ENCODE measurements at places on chromosomes 11 and 22.

- DNase-seq: no peak
Measured at GRCh38 chr11:16295592-16295991, 60.8 kb downstream of the SOX6 start.

DNA sequence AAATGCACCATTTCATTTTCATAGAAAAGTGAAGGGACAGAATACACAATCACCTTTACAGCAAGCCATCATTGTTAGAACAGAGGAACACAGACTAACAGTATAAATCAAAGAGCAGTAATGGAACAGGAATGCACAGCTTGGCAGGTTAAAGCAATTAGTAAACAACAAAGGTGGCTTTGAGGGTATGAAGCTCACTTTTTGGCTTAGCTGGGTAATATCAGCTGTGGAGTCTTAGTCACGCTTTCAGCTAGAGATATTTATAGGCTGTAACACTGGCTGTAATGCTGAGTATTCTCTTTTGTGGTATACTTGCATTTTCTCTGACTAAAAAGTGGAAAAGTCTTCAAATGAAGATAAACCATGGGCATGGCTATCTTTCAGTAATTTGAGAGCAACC is 1780.5 kb downstream of the LRRC4C start:
- no peak for DNase-seq

GRCh38 chr11:101133190-101133589 is 3.6 kb upstream of the PGR start:
- no peak for DNase-seq

DNA sequence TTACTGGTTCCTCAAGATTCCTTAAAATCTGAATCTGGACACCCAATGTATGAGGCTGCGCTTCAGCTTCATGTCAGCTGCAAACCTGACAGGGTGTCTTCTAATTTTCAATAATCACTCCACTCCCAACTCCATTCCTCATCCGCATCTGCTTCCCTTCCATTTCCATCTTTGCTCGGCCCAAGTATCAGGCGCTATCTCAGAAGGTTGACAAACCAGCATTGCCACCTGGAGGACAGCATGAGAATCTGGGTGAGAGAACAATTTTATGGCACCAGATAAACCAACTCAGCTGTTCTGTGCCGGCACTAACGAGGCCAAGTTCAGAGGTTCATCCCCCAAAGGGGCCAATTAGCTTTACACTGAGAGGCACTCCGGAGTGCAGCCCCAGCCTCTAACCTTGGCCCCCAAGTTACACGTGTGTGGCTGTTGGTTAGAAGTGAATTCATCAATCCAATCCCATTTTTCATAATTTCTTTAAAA is 79.1 kb upstream of the LMO2 start:
- DNase-seq: peak; percentile 50

- no peak for DNase-seq
Measured at GRCh38 chr11:86670181-86670580, 2.2 kb downstream of the ME3 start.

- no peak for DNase-seq
Measured at GRCh38 chr11:78857688-78858087, 283.0 kb upstream of the NARS2 start.

DNA sequence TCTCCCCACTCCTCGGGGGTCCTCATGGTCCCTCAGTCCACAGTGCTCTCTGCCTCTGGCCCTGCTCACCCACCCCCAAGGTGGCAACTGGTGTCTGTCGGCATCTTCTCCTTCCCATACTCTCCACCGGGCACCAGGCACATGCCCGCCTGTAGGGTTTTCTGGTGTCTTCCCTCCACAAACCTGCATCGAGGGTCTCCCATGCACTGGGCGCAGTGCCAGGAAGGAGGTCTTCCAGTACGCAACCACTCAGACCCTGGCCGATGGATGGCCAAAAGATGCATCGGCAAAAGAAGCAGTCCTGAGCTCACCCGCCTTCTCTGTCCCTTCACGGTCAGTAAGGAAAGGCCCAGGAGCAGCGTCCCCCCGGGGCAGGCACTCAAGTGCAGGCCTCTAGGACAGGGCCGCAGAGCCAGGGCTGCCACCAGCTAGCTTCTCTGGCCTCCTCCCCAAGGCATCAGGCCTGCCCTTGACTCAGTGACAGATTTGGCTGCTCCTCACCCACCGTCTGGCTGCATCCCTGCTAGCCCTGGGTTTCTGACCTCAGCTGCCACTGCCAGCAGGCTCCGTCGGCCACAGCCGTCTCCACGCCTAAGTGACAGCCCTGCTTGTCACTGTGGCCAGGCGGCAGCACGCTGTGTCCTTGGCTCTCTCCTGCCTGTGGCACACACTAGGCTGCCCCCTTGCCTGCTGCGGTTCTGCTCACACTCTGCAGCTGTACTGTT is 32.1 kb upstream of the IGSF9B start:
- DNase-seq: no peak

- no peak for DNase-seq
Measured at GRCh38 chr11:116750070-116750718, 22.6 kb downstream of the BUD13 start.

- no peak for DNase-seq
Measured at GRCh38 chr22:19714312-19715187, at the start of gene SEPTIN5. SEPTIN5 (plus strand) TSS chr22:19714503; CDS start chr22:19714589, 86 bp downstream.

DNA sequence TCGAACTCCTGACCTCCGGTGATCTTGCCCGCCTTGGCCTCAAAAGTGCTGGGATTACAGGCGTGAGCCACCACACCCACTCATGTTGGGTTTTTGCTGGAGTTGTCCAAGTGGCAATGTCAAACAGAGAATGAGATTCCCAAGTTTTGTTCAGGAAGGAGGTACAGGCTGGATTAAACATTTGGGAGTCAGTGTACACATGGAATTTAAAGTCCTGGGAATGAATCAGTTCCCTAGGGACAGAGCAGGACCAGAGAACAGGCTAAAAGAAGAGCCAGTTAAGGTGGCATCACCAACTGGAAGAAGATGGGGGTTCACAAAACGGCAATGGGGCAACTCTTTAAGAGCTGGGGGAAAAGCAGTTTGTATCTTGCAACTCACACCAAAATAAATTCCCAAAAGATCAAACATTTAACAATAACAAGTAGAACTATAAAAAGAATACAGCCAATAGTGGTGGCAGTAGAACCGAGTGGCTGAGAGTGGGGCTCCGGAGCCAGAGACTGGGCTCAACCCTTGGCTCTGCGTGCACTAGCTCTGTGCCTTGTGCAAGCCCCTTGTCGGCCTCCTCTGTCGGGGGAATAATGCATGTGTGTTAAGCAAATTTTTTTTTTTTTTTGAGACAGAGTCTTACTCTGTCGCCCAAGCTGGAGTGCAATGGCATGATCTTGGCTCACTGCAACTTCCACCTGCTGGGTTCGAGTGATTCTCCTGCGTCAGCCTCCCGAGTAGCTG is 33.8 kb upstream of the CTSD start:
- no peak for DNase-seq

- DNase-seq: no peak
Measured at GRCh38 chr11:89181111-89181510, 3.4 kb downstream of the TYR start.

DNA sequence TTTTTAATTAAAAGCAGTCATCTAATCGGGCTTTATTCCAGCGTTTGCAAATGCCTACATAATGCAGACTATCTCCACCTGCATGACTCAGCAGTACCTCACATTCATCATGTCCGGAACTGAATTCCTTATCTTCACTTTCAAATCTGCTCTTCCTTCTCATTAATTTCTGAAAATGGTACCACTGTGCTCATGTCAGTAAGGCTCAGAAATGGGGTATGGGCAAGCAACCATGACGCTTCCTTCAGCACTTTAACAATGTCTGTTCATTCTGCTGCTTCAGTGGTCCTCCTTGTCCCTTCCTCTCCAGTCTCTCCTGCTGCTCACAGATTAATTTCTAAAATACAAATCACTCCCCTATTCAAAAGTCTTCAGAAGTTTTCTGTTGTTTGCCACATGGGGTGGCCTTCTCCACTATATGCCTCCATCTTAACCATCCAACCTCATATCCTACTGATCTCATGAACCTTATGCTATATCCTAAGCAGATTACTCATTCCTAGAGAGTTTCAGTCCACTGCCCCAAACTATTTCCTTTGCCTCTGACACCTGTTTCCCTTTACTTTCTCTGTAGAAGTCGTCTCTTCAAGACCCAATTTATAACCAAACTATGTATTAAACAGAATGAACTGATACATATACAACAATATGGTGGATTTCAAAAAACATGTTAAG is 7.0 kb downstream of the GTF2H1 start:
- DNase-seq: no peak

DNA sequence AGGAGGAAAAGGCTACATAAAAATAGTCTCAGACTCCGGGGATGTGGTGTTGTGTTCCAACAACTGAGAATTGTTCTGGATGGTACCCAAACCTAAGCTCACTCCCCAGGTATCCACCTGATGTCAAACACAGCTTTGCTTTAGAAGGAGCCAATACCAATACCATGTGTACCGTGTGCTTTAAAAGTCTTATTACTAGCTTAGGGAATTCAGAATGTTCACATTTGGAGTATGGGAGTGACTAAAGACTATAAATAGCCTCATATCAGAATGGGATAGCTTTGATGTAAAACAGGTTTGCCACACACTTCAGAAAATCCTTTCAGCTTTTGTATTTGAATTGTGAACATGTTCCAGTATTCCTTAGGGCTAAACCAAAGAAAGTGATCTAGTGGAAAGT is 248.7 kb upstream of the ARHGAP42 start:
- no peak for DNase-seq

DNA sequence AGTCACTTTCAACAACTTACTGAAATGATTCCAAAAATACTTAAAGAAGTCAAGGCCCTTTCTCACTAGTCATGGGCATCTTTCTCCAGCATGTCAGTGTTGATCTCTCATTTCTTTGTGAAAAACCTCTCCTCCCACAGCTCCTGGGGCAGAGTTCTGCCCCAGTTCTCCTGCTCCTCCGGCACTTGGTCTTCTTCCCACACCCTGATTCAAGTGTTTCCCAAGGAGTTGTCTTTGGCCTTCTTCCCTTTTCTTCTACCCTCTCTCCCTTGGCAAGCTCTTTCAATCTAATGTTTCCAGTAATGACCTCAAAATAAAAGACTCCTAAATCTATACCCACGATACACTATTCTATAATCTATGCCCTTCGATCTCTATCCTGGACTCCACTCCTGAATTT is 42.1 kb upstream of the CCDC34 start:
- no peak for DNase-seq

DNA sequence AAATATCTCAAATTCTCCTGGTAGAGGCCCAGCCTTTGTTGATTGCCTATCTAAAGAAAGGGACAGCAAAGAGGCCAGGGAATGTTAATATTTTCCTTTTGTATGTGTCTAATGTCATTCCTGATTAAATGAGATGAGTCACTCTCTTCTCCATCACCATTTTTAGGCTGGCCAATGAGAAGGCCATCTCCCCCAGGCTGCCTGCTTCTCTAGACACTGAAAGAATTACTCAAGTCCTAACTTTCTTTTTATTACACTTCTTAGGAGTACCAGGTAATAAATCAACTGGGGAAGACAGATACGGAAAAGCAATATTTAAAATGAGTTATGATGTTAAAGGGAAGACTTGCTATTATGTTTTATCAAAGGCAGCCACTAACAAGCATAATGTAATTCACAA is 259.2 kb upstream of the SORL1-AS1 start:
- DNase-seq: no peak

GRCh38 chr11:32658639-32659406 is 75.2 kb downstream of the EIF3M start:
- DNase-seq: no peak

DNA sequence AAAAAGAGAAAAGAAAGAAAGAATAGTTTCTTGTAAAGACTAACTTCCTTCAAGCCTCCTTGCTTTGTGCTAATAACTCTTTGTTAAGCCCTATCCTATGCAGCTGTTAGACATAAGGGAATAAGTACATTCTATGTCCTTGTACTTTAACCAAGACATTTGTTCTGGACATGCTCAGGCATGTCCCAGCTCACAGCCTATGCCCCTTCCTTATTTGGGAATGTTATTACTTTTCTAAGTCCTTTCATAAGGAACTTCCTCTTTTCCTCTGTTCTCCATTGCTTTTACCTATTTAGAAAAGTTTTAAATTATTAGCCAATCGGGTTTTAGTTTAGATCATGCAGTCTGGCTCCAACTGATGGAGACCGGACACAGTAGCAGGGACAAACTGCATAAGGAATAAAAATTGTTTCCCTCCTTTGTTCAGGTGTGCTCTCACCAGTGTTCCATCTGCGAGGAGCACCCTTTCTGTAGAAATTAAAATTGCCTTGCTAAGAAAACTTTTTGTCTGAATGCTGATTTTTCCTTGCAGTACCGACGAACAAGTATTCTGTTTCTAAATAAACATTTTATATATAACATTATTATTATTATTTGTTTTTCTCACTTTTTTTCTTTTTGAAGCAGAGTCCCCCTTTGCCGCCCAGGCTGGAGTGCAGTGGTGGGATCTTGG is 21.6 kb upstream of the SPINDOC start:
- no peak for DNase-seq

GRCh38 chr22:44425694-44426045 is 72.4 kb downstream of the RTL6 start:
- DNase-seq: peak; percentile 36

- DNase-seq: no peak
Measured at GRCh38 chr11:19441752-19442553, 201.2 kb upstream of the E2F8 start.

- no peak for DNase-seq
Measured at GRCh38 chr22:26494506-26494905, 10.8 kb downstream of the SRRD start.

GRCh38 chr11:67114275-67114896 is 4.7 kb upstream of the KDM2A start:
- no peak for DNase-seq

DNA sequence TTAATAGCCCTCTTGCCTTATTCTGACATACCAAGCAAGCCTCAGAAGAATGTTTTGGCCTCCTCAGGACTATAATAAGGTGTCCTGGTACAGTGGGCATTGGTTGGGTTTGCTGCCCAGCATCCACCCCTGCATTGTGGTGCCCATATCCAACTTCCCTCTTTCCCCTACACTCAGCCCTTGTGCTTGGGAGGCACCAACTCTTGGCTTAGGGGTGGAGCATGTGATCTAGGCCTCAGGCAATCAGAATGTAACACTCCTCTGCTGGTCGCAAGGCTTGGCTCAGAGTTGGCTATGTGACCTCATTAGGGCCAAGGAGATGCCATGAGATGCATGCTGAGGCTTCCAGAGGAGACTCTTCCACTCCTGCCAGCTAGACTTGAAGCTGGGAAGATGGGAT is 123.0 kb downstream of the CSNK2A3 start:
- no peak for DNase-seq

DNA sequence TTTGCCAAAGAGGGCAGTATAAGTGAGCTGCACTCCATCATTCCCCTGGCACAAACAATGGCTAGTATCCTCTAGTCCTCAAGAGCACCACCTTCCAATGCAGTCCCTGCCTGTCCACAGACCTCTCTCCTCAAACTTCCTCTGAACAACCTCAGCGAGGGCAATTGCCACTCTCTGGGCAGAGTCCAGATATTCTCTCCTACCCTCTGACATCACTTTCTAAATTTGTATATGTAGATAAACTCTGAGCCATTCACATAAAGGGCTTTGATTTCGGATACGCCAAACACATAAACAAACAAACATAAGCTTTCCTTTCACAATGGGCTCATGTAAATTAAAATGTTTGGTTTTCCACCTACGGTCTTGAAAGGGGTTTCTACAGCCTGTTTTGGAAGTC is 3.0 kb upstream of the SLC43A3 start:
- no peak for DNase-seq

GRCh38 chr11:130168105-130168504 is 8.5 kb downstream of the ST14 start:
- no peak for DNase-seq

- DNase-seq: no peak
Measured at GRCh38 chr22:29704528-29705285, 15.1 kb upstream of the CABP7 start.
